ENCODE measurements at places on chromosomes 2 and 18. TPM values are rescaled to one million over a fixed set of nuclear protein-coding genes. Genes with fewer than 3 reads are reported as not detected.
A peak's percentile ranks its signal among the peaks of the same experiment; 100 is the strongest.

DNA sequence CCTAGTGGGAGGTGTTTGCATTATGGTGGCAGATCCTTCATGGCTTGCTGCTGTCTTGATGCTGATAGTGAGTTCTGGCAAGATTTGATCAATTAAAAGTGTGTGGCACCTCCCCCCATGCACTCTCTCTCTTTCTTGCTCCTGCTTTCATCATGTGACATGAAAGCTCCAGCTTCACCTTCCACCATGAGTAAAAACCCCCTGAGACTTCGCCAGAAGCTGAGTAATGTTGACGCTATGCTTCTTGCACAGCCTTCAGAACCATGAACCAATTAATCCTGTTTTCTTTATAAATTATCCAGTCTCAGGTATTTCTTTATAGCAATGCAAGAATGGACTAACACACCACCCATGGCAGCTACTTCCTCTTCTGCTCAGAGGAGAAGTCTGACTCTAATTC is 2181.4 kb upstream of the PIK3C3 start:
- no peak for DNase-seq

SP5 gene
- not detected for total RNA-seq

PDE11A gene
- total RNA-seq: under 0.01 TPM

CMPK2 gene
- total RNA-seq: 1.9 TPM

DNA sequence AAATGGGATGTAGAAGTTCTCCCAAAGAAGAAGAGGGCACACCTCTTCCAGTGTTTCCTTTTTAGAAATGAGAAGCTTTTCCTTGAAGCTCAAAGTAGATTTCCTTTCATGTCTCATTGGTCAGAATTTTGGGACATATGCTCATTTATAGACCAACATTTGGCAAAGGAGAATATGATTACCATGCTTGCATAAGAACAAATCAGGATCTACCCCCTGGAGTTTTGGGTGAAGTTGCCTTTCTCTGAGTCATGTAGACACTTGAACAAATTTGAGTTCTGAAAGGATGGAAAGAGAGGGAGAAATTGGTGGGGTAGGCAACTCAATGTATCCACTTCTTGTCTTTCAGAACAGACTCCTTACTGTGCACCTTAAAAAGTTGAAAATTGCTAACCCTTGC is 409.0 kb downstream of the SLC4A3 start:
- no peak for DNase-seq

DNA sequence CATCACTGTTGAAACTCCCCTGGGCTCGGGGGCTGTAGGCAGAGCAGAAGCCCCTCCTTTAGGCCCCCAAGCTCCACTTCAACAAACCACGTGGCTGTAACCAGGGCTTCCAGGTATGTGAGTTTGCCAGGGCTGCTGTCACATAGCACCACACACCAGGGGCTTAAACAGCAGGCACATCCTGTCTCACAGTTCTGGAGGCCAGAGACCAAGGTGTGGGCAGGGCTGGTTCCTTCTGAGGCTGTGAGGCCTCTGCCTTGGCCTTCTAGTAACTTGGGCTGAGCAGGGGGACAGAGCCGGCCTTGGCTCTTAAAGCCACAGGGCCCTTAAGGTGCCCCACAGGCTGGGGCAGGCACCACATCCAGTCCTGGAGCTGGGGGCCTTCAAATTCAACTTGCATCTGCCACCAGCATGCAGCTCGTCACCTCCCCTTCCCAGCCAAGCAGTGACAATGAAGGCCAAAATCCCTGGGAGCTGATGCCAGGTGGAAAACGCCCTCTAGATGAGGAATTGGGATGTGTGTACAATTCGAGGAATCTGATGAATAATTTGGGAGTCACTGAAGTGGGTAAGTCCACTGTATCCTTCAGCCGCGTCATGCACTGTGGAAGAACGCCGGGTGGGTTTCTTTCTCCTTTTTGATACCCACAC is 104.2 kb upstream of the ODC1 start:
- DNase-seq: no peak

- DNase-seq: no peak
Observed at GRCh38 chr2:231373184-231373583, 22.3 kb upstream of the B3GNT7 start.

- no peak for DNase-seq
Observed at GRCh38 chr2:135182190-135182589, 130.1 kb downstream of the RAB3GAP1 start.

- peak; percentile 85 for DNase-seq
Observed at GRCh38 chr2:149858901-149859634, 271.5 kb upstream of the MMADHC start.

- DNase-seq: peak; percentile 43
Observed at GRCh38 chr2:197011801-197012641, 85.5 kb upstream of the PGAP1 start.

SP9 gene
- total RNA-seq: under 0.01 TPM

DNA sequence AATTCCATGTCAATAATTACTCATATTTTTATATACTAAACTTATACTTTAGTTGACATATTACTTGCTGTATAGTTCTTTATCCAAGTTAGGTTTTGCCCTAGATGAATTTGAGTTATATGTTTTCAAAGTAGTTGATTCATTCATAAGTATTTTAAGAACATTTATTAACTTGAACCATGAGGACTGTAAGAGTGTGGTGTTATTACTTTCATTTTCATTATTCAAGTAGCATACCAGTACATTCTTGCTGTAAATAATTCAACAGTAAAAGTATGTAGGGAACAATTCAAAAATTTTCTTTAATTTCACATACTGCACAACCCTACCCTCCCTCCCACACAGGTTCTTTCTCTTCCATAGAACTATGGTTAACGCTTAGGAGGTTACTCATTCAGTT is 75.4 kb downstream of the ANKRD12 start:
- no peak for DNase-seq

TLX2 gene
- total RNA-seq: not detected

GRCh38 chr18:23738151-23738550 is 48.9 kb downstream of the LAMA3 start:
- DNase-seq: no peak

DNA sequence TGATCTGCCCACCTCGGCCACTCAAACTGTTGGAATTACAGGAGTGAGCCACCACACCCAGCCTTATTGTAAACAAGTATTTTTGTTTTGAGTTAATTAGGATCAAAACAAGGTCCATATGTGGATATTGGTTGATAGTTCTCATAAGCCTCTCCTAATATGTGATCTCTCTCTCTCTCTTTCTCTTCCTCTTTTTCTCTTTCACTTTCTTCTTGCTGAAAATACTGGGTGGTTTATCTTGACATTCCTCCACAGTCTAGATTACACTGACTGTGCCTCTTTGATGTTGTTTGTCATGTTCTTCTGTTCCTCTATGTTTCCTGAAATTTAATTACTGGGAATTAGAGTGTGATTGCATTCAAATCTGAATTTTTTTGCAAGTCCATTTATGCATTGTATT is 547.5 kb upstream of the NRXN1 start:
- no peak for DNase-seq

PLGLB1 gene
- 0.32 TPM for total RNA-seq

DNA sequence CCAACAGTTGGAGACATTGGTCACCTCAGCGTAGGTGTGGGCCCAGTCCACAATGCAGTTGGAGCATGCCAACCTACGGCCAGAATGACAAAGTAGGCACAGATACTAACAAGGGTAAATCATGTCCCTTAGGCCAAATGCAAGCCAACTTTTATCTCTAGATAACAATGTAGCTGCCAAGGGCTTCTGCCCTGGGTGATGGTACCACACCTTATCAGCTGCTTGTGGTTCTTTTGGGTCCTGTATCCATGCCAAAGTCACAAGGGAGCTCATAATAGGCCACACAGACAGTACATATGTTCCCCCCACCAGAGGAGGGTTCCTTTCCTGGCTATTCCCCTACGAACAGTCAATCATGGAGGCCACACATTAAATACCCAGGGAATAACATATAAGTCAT is 19.1 kb downstream of the PHOSPHO2 start:
- no peak for DNase-seq

DNA sequence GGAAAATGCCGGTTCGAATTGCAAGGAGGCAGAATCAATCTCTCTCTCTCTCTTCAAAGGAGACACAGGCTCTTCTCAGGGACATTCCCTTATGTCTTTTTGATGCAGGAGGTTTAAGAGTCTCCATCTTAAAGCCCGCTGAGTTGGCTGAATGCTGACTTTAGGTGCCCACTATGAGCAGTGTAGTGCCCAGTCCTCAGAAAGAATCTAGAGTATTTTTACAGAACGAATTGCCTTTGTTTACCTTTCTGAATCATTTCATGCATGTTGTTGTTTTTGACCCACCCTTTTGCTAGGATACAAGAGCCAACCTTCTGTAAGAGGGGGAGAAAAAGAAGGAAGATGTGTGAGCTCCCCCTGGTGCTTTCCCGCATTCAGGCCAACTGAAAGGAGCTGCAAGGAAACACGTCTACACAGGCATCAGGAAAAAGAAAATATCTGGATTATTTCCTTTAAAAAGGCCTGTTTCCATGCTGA is 193.5 kb upstream of the TCF4 start:
- DNase-seq: peak; percentile 81

LRP2 gene
- under 0.01 TPM for total RNA-seq
